ENCODE measurements at places on chromosomes 1 and 21.

GRCh38 chr1:245313576-245313975, 158.8 kb downstream of the KIF26B start:
- DNase-seq, result no peak

DNA sequence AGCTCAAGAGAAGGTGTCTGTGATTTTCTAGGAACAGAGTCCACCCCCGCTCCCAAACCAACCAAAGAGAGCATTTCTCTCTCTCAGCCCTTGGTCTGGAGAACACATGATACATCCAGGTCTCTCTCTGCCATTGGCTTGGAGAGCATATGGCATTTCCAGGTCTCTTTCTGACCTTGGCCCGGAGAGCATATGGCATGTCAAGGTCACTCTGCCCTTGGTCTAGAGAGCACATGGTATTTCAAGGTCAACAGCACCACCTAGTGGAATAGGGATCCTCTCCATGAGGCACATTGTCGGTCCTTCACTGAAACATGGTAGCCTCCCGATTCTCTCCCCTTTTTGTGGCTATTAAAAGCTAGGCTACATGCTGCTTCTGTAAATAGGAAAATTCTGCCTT, 437.7 kb upstream of the OLFM3 start:
- DNase-seq, result no peak

- DNase-seq, result no peak
Observed at GRCh38 chr1:53344921-53345838, 17.3 kb upstream of the LRP8 start.

DNA sequence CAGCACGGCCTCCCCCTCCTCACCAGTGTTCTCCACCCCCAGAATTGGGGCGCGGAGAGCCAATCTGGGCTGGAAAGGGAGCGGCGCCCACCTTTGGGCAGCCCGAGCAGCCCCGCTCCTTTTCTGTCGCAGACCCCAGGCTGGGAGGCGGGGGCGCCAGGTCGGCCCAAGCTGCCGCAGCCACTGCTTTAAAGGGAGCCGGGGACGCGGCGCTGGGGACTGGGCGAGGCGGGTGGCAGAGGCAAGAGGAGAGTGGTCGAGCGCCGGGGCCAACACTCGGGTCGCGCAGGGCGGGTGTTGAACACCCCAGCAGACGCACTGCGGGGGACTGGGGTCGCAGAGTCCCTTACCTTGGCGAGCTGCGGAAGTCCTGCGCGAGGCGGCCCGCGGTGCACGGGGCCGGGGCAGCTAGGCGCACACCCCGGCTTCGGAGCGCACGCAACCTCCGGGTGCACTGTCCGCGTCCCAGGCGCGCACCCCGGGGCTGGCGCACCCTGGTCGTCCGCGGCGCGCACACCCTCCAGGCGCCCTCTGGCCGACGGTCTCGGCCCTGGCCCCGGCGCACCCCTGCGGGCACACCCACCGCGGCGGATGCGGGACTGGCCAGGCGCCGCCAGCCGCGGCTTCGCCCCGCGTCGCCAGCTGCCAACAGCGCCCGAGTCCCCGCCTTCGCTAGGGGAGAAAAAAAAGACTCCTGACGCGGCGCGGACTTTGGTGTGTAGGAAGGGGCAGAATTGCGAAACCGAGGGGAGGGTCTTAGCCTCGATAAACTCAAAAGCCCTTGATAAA, at the start of gene KANK4:
KANK4 (minus strand) TSS at position 679 of the 789 bp plus-strand sequence. CDS start 37,870 bp downstream, outside the sequence.
- no peak for DNase-seq

DNA sequence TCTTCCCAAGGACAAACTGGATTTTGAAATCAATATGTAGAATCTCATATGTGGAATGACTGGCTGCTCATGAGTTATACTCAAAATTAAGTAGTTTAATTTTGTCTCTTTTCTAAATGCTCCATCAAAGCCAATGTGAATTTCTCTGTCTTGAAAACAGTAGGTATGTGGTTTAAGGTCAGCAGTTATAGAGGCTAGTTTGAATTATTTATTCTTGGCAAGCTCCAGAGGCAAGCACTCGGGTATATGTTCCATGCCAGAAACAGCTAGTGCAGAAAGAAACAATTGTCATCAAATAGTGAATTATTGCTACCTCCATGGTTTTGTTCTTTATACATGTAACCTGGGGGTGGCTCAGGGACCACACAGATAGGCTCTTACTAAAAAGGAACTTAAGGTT, 63.5 kb downstream of the LRIG2 start:
- DNase-seq, result no peak

DNA sequence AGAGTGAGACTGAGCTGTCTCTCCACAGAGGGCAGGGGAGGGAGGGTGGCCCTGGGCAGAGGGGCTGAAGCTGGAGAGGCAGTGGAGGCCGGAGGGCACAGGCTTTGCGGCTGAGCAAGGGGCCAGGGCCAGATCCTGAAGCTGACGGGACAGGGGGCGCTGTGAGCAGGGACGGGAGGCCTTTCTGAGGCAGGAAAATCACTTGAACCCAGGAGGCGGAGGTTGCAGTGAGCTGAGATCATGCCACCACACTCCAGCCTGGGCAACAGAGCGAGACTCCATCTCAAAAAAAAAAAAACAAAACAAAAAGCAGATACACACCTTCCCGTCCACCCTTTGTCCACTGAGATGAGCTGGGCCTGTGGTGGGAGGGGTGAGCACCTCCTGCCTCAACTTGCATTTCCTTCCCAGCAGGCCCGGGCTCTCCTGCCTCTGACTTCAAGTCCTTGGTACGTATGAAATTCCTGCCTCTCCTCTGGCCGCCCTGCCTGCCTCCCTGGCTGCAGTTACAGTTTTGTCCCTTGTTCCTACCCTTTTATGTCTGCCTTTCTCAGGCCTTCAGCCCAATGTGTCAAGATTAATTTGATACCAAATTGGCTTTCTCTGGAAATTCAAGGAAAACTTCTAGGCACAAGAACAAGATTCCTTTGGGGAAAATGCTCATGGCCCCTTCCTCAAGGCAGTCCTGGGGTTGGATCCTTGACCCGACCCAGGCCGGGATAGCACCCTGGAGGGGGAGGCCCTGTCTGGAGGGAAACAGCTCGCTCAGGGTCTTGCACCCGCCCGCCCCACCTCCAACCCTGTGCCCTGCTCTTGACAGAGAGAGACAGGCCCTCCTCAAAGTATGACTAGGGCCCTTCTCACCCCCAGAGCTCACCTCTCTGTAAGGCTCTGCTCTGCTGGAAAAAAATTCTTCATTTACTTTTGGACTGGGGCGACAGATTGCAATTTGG, 11.2 kb upstream of the ADAMTSL4 start:
- no peak for DNase-seq

- DNase-seq, result no peak
Observed at GRCh38 chr1:7824701-7825100, 28.2 kb downstream of the UTS2 start.

- no peak for DNase-seq
Observed at GRCh38 chr1:27955076-27955475, 4.7 kb upstream of the XKR8 start.

DNA sequence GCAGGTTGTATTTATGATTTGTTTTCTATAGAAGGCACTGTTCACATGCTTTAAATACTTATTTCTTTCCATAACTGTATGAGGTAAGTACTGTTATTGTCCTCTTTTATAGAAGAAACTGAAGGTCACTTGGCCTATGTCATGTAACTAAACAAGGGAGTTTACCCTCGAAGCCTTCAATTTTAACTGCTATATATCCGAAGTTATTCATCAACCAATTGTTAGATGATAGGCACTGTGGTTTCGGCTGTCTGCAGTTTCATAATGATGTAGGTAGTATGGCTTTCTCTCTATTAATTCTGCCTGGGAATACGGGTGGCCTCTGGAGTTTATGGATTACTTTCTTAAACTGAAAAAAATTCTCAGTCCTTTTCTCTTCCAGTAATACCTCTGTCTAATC, 413.3 kb upstream of the ADGRL2 start:
- no peak for DNase-seq

DNA sequence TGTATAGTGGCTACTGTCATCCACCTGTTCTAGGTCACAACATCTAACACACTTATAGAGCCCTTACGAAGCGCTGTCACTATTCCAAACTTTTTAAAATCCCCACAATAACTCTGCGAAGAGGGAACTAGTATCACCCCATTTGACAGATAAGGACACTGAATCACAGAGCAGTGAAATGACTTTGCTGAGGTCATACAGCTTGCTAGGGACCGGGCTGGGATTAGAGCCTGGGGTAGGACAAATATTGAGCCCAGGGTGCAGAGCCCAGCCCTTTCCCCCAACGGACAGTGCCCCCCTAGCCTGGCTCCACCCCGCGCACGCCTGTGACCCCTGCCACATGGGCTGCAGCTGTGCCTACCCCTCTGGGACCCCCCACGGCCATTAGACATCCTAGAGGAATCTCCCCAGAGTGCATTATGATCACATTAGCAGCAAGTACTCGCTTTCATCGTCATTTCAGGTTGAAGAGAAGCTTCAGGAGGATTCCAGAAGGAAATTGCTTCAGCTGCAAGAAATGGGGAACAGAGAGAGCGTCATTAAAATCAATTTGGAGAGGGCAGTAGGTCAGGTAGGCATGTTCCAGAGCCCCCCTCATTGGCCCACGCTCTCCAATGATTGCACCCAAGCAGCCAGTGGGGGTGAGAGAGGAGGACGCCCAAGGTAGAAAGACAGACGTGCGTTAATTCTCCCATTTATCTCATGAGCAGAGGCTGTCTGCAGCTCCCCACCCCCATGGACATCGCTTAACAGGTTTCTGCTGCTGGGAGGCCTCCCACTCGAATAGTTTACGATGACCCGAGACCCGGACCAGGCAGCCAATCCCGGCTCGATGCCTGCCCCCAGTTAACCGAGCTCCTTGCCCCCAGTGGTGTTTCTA, 77.2 kb downstream of the FHAD1 start:
- DNase-seq, result no peak

Data from effector memory CD8-positive, alpha-beta T cell (primary cell).